SJSA1 (cell line): ENCODE measurements at places on chromosomes 13 and 19. TPM values are rescaled to one million over a fixed set of nuclear protein-coding genes. Genes with fewer than 3 reads are reported as not detected.

- H3K27ac ChIP-seq, result no peak overlapping the region
- H3K27me3 ChIP-seq, result peaks cover 4% of the 10 kb centered on the region; the same call in 1 of the 2 replicates
- no peaks in the 10 kb centered on the region for H3K4me1 ChIP-seq
- no peak for DNase-seq
Observed at GRCh38 chr13:91331047-91331915, 16.2 kb upstream of the MIR17HG start.

The SRRM5 gene
- not detected in 2 replicates for total RNA-seq

The MYO1F gene
- total RNA-seq, result 0.37 and 0.94 TPM in 2 replicates

DNA sequence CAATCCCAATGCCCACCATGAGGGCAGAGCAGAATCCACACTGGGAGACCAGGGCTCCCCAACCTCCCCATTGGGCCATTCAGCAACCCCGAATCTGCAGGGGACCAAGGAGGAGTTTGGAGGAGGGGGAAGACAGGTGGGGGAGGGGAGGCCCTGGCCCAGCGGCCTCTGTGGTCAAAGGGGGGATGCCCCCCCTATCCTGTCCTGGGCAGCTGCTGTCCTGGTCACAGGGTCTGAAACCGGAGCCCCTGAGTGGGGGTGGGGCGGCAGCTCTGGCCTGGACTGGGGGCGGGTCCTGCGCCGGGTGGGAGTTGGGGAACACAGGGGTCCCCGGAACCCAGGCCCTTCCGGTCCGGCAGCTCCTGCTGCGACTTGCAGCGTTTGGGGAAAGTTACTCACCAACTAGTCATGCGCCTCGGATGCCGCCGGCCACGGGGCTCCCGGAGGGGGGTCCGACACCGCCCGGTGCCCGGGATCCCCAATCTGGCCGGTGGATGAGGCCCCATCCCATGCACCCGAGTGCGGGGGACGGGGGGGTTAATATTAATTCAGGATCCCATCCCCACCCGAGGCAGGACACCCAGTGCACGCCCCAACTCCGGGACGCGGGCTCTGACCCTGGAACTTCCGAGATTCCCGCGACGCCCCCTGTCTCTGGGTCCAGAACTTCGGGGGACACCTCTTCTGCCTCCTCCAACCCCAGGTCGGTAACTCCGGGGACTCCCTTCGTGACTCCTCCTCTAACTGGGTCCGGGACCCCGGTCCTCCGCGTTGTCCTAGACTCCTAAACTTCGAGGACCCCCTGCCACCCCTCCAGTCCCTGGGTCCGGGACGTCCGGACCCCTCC, 872 bp downstream of the HOMER3 start:
- peaks cover 24% of the 10 kb centered on the region for H3K36me3 ChIP-seq
- peak; percentile 62 for DNase-seq
- peak overlapping the region; percentile 64 for H3K27ac ChIP-seq
- peaks cover 9% of the 10 kb centered on the region for H3K4me1 ChIP-seq
- no peaks in the 10 kb centered on the region for H3K27me3 ChIP-seq
